Urothelium cell line (cell line): ENCODE measurements at places on chromosomes 2 and 18.

GRCh38 chr2:150192701-150193100 is 294.8 kb downstream of the RND3 start:
- no peak for DNase-seq

DNA sequence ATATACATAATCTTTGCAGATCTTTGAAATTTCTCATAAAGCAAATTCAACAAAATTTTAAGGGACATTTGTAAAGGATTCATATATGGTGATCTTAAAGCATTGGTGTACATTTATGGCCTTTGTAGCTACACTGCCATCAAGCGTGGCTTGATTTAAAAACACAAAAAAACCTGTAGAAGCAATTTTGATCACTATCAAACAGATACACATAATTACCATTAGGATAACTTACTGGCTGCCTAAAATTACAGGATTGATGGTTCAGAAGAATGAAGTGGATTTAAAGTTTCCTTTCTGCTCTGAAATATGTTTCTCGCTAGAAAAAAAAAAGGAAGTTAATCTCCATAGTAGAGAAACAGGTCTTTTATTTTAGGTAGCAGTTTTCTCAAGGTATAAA is 31.4 kb downstream of the MAPRE2 start:
- no peak for DNase-seq

DNA sequence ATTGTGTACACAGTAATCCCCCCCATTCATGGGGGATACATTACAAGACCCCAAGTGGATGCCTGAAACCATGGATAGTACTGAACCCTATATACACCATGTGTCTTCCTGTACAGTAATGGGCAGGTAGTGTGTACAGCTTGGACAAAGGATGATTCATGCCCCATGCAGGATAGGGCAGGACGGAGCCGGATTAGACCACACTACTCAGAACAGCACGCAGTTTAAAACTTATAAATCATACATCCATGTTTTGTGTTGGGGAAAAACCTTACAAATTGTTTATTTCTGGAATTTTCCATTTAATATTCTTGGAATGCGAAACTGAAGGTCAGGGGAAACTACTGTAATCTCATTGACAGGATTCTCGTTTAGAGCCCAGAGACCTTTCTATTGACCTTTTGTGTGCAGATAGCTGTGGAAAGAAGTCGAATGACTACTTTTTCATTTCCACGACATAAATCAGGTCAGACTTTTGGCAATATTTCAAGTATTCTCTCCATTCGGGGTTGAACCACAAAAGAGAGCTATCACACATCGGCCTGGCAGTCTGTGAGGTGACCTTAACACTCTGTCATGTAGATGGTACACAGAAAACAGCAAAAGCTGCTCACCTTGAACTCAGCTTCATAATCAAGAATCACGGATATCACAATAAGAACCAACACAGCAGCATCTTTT is 9.9 kb upstream of the YPEL5 start:
- DNase-seq = peak; percentile 61

- peak; percentile 12 for DNase-seq
Observed at GRCh38 chr18:35861367-35862118, 110.9 kb upstream of the RMP24 start.

- no peak for DNase-seq
Observed at GRCh38 chr2:132581591-132581990, 88.4 kb downstream of the LYPD1 start.

DNA sequence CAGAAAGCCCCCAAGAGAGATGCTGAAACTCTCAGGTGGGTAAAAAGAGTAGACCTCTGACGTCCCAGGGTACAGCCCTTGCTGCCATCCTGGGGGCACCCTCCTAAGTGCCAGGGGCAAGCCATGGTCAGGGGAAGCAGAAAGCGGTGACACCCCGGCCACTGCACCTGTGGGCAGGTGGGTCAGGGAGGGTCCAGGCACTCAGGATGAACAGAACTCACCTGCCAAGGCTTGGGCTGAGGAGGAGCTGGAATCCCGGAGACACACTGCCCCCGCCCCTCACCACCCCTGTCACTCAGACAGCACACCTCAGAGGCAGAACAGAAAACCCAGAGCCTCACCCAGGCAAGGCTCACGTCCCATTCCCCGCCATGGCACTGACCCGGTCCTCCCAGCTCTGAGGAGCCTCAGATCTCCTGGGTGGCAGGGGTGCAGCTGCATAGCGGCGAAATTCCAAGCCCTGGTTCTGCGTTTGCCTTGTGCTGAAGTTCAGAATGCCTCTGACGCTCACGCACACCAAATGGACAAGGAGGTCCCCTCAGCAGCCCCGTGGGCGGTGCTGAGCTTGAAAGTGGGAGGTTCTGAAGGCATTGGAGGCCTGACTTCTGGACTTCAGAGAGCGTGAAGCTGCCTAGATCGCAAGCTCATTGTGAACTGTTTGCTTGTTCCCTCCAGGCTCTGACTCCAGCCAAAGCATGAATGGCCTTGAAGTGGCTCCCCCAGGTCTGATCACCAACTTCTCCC is 4.3 kb downstream of the GPR17 start:
- no peak for DNase-seq

- DNase-seq = no peak
Observed at GRCh38 chr2:173555833-173556232, 201.2 kb downstream of the CDCA7 start.

GRCh38 chr18:26419746-26420145 is 128.6 kb downstream of the KCTD1 start:
- no peak for DNase-seq
